ENCODE measurements at places on chromosomes 2 and 18.

DNA sequence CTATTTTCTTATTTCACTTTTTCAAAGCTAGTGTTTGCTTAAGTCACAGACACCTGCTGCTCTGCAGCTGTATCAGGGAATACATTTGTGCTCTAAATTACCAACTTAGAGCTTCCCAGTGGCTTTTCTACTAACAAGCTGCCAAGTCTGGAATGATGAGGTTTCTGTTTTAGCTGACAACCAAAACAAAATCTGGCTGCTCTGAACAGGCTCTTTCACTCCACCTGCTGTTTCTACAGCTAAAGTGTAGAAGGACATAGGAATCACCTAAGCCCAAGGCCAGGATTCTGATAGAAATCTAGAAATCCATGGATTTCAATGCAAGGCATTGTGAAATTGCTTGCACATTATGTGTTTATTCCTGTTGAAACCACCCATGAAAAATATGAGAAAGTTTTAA lies 201.2 kb downstream of the SUCLG1 start:
- no peak for DNase-seq

DNA sequence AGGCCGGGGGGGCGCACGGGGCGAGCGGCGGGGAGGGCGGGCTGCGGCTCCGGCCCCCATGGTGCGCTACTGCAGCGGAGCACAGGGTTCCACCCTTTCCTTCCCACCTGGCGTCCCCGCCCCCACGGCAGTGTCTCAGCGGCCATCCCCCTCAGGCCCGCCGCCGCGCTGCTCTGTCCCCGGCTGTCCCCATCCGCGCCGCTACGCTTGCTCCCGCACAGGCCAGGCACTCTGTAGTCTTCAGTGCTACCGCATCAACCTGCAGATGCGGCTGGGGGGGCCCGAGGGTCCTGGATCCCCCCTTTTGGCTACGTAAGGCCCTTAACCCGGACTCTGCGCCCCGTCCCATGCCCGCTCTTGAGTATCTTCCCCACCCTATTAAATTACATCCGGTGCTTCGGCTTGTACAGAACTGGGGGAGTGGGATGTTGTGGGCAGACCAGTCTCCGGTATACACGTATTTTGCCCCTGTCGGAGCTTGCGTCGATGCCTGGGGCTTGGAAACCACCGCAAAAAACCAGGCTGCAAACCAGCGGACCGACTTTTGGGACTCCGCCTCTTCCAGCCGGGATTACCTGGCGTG lies 598 bp upstream of the WBP1 start:
- DNase-seq = no peak

DNA sequence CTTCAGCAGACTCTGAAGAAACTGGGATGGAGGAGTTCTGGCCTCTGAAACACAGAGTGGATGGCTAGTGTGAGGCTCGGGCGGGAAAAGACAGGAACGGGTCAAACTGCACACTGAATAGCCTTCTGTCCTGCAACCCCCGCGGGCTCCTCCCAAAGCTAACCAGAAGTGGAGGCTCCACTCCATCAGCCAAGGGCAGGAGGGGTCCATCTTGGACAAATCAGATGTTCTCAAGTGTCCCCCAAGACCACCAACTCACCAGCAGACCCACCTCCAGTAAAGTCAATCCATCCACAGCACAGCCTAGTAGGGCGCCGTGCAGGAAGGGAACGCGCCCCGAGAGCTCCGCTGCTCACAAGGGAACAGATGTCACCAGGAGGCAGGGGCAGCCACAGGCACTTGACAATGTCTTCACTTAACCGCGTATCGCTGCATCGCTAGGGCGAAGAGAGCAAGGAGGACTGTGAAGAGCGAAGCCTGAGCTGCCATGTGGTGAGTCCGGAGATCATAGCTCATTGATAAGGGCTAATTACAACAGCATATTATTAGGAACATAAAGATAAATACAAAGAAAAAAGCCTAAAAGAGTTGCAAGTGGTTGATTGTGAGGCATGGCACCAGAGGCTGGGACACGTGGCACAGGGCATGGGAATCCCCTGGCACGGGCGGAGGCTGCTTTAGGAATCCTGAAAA lies 494.6 kb upstream of the MYT1L start:
- DNase-seq = no peak

DNA sequence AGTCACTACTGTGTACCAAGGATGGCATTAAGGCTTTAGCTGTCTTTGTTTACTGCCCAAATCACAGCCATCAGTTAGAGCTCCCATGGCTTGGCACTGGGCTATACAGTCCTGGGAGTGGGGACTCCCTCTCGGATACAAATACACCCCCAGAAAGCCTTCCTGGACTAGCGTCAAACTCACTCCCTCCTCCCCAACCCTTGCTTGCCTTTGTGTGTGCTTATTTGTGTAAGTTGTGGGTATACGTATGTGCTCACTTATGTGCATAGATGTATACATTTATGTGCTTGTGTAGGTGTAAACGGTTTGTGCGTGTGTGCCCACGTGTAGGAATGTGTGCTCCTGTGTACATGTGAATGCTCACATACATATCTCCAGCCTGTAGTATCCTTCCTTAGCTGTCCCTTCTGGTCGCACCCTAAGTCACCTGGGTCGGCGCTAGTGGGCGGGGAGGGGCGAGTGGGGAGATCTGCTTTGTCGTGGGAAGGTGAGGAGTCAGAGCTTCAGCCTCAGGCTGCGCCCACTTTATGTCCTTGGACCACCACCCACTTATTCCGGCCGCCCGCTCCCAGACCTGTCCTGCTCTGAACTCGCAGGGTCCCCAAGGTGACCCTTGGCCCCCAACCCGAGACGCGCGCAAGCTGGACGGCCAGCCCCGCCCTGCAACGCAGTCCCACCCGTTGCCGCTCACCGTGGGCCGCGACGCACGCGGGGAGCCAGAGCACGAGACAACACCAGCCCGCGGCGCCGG lies 461 bp downstream of the PRADC1 start:
- DNase-seq = no peak

DNA sequence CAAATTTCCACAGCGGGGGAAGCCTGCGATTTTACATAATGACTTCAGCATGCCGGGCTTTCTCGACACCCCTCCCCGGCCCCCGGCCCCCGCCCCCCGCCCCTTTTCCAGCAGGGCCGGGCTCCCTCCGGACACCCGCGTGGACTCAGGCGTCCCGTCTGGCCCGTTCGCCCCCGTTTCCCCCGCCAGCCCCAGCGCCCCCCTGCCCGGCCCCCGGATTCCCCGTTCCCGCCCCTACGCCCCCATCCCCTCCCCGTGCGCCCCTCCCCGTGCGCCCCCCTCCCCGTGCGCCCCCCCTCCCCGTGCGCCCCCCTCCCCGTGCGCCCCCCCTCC lies 456 bp upstream of the NFATC1 start:
- DNase-seq = no peak

- no peak for DNase-seq
Observed at GRCh38 chr2:219447242-219448098, 12.8 kb downstream of the SPEG start.

GRCh38 chr18:46859855-46860254 lies 57.5 kb downstream of the PIAS2 start:
- DNase-seq = peak; percentile 8

- no peak for DNase-seq
Observed at GRCh38 chr2:147026664-147027295, 818.0 kb upstream of the ACVR2A start.

DNA sequence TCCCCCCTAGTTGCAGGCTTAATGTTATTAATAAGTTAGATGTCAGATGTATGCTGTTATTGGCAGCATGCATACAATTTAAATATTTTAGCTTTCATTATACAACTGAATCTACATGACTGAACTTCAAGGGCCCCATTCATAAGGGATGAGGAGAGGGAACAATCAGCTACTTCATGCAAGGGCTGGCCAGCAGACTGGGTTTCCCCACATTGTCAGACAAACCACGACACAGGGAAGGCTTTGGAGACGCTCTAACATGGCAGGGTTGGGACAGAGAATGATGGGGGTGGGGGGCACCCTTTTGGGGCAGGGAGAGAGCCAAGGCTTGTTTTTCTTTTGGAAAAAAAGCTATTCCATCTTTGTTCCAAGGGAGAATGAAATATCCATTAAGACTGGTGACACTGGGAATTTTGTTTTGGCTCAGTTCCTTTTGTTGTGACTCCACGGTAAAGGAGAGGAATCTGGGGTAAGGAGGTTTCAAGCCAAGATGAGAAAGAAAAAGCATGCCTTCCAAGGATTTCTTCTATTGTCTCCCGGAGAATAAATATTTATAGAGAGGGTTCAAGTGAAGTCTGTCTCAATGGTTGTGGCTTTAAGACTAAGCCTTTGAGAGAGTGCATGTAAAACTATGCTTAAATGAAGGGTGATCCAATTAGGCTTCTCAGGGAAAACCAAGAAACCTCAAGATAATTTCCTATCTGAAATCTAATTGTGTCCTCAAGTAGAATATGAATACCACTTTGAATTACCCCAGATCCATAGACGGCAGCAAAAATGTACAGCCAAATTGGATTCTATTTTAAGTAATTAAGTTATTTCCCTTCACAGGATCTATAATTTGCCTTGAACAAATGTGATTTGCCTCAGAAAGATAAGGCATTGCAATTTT lies 5.4 kb downstream of the CXCR4 start:
- DNase-seq = no peak

- no peak for DNase-seq
Observed at GRCh38 chr2:237652854-237653253, 25.5 kb downstream of the LRRFIP1 start.

DNA sequence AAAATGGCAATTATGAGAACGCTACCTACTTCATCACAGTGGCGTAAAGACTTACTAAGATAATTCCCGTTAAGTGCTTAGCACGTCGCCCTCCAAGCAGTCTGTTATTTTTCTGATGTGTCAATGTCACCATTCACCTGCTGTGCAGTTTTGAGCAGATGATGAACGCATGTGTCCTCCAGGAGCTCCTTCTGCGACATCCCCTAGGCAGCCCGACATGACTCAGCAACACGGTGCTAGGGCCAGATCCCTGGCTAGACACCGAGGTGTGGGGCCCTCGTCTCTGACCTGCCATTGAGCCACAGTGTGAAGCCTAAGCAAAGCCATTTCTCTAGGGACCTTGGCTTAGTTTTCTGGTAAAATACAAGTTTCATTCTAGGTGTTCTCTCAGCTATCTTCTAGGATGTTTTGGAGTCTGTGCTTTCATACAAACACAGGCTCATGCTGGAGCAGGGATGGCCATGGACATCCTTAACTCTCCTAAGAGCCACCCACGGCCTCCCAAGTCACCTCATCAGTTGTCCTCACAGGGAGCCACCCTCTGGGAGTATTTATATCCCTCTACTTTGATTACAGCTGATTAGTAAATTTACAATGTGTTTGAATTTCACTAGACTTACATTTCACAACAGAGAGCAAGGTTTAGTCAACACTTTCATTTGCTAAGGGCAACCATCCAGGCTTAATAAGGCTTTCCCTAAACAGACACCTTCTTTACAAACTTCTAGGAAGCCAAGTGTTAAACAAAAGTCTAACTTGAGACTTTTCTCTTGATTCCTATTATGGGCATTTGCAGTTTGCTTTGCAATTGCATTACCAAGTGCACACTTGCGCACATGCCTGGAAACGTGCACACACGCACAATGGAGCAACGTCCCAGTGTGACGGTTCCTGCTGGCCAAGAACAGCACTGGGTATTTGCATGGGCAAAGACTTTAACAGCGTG lies 376.8 kb upstream of the ID2 start:
- DNase-seq = no peak

DNA sequence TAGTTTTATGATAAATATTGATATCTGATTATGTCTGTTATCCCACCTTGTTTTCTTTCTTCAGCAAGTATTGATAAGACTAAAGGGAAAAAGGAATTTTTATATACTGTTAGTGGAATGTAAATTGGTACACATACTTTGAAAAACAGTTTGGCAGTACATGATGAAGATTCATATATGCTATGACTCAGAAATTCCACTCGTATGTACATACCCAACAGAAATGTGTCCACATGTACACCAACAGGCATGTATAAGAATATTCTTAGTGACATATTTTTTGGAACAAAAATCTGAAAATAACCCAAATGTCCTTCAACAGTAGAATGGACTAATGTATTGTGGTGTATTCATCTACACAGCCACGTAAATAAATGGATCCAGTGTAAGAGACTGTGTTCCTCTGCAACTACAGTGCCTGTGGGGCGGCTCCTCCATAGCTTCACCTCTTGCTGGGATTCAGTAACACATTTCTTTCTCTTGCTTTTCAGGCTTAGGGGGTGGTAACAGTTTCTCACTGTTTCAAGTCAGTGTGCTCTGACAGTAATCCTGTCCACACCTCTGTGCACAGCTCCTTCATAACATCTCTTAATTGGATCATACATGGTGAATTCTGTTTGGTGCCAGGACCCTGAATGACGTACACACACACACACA lies 35.5 kb upstream of the ALMS1 start:
- no peak for DNase-seq

DNA sequence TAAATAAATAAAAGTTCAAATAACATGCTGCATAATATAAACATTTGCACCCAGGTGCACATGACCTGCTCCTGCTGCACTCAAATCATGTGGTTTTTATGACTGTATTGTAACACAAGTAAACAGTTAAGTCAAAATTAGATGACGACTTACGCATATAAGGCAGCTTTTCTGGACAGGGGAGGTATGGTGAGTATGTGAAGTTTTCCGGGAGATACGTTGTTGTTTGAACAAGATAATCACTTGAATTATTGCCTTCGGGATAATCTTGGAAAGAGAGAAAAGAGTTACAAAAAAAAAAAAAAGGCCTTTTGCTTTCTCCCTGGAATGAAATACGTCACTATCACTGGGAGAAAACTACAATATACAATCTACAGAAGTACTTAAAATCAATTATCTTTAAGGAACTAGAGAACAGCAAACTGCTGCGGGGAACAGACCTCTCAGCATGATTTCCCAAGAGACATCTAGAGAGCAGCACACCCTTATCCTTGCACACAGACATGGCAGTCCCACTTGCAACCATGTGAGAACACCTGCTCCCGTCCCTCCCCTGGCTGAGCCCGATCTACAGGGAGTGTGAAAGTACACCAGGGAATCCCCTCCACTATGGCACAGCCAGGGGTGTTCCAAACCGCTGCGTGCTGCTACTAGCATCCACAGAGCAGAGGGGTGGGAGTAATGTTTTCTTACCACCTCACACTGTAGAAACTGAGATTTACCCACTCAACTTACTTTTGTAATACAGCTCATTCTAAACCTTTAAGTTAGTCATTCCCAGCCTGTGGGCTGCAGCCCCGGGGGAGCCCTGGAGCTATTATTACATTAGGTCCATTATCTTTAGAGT lies 26.3 kb downstream of the B4GALT6 start:
- no peak for DNase-seq

DNA sequence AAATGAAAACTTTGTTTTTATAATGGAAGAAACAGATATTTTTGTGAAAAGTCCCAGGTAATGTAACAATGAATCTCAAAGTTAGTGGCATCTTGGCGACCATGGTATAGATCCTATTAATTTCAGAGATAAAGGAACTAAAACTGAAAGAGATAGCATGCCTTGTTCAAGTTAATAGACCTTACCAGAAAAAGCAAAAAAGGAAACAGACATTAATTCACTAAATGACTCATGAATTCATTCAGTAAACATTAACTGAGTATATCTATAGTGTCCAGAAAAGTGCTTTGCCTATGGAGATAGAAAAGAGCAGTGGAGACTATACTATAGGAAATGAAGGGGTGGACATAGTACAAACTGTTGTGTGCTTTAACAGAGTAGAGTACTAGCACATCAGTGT lies 763.3 kb downstream of the TRIB2 start:
- no peak for DNase-seq
